NCI-H748 treated with DMSO at 0.1 percent for 48 hours (cell line): ENCODE measurements at places on chromosomes 5 and 9.

DNA sequence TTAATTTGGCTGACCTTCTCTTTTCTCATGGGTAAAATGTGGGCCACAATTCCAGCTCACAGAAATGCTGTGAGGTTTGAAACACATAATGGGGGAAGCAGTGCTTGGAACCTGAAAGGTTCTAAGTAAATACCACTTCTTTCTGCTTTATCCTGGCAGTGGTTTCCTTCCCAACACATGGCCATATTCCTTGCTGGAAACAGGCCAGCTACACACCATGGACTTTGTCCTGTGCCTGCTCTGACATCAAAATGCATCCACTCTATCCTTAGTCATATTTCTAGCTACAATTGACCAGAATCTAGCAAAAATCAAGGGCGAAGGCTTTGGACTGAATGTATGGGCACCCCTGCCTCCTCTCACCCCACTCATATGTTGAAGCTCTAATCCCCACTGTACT lies 93.1 kb upstream of the TRPC7 start:
- no peak for DNase-seq

DNA sequence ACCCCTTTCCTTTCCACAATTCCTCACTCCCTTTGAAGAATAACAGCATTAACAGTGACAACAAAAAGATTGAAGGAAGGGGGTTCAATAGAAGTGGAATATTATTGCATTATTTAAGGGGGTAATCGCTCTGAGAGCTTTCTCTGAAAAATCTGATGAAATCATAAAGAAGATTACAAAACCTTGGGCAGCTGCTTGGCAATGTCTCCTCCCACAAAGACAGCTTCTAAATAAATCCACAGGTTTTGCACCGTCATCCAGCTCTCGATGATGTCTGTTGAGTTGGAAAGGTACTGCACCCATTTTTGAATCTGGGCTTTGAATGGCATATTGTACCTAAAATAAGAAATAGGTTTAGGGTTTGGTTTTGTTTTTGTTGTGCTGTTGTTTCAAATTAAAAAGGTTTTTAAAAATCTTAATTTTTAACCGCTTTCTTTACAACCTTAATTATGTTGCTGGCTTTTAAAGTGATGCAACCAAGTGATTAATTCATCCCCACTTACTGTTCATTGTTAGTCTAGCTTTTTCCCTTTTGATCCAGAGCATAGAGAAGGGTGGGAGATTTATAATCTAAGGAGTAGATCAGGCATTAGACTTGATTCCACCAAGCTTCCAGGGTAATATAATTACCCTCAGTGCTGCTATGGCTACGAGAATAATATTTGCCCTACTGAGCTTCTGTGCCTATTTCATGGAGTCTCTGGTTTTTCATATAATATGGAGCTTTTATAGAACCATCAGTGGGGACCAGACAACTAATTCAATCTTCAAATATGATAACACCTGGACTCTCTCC lies 85.0 kb downstream of the DNAH5 start:
- peak; percentile 43 for DNase-seq

DNA sequence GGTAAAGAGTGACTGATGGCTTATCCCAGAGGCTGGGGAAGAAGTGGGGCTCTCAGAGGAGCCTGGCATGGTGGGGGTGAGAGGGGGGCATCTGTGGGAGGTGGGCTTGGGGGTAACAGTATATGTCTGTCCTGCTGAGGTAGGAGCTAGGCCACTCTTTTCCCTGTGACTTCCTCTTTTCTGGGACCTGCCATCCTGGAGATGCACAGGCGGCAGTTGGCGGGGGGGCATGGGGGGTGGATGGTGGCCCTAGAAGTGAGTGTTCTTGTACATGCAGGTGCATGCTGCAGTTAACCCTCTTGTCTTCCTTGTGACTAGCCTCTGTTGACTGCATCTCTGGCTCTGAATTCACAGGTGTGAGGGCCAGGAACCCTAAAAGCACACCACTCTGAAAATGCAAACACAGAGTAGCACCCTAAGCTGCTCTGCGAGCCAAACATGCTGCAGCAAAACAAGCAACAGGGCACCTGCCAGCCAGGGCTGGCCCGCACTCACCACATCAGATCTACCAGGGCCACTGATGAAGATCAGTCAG lies 123.8 kb upstream of the SHB start:
- DNase-seq: no peak

GRCh38 chr5:9924614-9925013 lies 294.5 kb upstream of the TAS2R1 start:
- no peak for DNase-seq

DNA sequence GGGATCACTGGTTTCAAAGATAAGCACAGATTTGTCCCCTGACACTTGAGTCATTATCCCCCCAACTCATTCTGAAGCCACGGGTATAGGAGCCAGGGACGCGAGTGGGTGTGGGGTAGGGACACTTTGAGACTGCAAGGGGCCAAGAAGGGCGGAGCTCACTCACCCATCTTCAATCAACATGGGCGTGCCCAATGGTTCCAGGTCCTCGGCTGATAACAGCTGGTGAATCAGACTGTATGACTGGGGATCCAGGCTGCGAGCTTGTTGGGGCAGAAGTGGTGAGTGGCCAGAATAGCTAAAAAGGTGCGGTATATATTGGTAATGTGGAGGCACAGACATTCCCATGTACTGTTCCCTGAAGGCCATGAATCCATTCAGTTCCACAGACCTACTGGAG lies 30.7 kb upstream of the NR5A1 start:
- DNase-seq: no peak

DNA sequence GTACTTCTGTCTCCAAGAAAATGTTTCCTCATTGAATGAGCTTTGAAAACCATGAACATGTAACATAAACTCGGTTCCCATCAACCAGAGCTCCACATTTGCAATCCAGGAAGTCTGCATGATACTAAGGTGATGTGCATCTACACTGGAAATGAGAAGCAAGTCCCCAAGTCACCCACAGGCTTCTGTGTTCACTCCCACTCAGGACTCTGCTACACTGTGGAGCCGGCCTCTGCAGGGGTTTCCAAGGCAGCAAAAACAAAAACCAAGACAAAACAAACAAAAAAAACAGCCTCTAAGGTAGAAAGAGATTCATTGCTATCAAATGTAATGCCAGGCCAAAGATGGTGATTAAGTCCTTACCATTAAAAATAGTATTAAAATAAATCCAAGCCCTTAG lies 593.7 kb downstream of the IRX1 start:
- DNase-seq: no peak
